ENCODE measurements at places on chromosomes 6 and 20.

- DNase-seq, result peak; percentile 72
Measured at GRCh38 chr6:73523434-73524123, 2.7 kb upstream of the EEF1A1 start.

- no peak for DNase-seq
Measured at GRCh38 chr6:16329233-16329632, 90.8 kb downstream of the GMPR start.

GRCh38 chr6:50654155-50654554 is 59.2 kb upstream of the TFAP2D start:
- no peak for DNase-seq

GRCh38 chr6:44696099-44696498 is 308.6 kb downstream of the CDC5L start:
- no peak for DNase-seq

DNA sequence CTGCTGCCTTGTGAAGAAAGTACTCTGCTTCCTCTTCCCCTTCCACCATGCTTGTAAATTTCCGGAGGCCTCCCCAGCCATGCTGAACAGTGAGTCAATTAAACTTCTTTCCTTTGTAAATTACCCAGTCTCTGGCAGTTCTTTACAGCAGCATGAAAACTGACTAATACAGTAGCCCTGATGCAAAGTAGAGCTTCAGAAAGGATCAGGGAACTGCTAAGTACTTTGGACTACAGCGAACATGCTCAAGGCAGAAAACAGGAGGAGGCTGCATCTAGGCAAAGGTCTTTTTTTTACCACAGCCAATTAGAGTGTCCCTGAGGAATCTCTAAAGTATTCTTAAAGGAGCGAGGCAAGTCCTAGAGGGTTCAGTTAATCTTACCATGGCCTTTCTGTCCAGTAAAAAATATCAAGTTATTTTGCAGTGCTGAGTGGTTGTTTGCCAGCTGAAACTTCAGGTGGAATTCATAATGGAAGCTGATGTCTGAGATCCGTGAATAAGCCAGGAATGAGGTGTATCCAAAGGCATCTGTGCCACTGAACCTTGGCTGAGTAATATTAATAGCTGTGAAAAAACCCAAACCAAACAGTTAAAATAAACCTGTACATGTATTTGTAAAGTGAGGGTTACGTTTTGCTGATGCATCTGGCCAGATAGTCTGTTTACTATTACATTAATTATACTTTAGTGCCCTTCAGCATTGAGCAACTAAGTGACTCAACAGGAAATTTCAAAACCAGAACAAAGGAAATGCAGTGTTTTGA is 170.4 kb downstream of the PHF3 start:
- no peak for DNase-seq

GRCh38 chr6:3307436-3307835 is 48.7 kb downstream of the PSMG4 start:
- no peak for DNase-seq

DNA sequence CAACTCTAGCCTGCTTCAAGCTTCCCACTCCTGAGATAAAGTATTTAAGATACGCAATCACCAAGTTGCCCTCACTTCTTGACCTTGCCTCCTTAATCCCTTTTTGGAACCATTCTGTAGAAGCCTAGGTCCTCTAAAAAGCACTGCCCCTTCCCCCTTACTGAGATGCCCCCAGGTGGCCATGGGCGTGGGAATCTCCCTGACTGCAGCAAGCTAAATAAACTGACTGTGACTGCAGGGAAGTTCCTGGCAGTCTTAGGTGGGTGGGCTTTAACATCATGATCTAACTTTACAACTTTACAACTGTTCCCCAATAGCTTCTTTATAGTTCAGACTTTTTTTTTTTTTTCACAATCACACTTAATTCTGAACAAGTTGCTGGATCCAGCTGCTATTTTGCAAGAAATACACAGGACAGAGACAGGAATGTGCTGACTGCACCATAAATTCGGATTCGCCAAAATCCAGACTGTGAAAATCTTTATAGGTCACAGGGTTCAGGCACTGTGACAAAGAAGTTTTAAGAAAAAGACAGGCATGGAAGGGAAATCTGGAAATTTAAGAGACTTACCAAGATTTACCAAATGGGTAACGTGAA is 344.2 kb upstream of the SULF2 start:
- no peak for DNase-seq

DNA sequence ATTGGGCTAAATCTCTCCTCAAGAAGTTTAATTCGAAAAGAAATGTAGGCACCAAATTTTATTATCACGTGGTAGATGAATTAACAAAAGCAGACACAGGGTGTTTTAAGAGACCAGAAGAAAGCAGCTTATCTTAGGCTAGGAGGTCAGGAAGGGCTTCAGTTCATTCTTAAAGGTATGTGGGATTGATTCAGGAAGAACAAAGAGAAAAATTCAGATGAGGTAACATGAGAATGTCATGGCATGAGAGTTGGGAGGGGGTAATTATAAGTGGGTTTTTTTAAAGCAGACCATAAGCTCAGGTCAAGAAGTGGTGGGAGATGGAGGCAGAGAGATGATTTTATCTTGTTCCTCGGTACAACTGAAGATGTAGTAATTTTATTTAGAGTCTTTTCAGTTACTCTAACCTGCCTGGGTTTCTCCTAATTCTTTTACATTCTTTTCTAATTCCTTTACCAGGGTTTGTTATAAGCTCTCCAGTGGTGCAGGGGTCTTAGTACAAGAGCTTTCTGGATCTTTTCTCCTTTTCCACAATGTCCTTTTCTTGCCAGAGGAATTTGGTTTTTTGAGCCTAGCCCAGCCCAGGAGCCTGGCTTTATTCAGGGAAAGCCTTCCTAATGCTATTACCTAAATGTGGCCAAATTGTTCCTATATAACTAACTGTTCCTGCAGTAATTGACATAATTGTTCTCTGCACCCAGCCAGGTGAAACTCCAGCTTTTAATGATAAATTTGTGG is 474.1 kb upstream of the BTBD3 start:
- no peak for DNase-seq

DNA sequence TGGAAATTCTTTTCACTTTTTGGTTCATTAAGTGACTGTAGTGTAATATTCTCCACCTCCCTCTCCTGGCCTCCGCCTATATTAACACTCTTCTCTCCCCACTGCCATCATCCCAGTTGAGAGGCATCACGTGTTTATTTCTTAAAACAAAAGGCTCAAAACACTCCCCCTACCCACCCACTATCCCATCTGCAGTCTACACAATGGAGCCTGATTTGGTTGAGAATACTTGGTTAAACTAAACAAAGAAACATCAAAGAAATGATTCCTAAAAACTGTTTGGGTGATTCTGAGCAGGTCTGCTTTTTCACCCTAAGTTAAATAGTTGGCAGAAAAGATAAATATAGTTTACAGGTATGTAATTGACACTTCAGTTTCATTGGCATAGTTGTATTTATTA is 5.9 kb downstream of the TFAP2B start:
- no peak for DNase-seq

DNA sequence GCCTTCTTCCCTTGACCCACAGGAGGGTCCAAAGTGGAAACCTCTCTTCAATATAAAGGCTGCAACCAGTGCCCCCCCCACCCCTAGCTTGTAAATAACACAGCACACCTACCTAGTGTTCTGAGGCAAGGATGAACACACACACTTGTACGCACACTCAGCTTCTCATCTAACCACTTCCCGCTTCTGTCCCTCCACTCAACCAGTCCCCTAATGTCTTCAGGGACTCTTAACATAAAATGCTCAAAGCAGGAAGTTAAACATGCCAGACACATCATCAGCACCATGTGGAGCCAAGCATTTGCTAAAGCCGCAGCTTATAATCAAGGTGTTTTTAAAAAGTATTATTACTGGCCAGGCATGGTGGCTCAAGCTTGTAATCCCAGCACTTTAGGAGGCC is 35.3 kb downstream of the FOXQ1 start:
- no peak for DNase-seq

GRCh38 chr6:80449726-80450125 is 343.3 kb downstream of the BCKDHB start:
- DNase-seq, result no peak

GRCh38 chr6:155152211-155153076 is 111.4 kb upstream of the CLDN20 start:
- DNase-seq, result no peak

GRCh38 chr6:149464411-149464810 is 20.4 kb downstream of the ZC3H12D start:
- no peak for DNase-seq

- DNase-seq, result no peak
Measured at GRCh38 chr6:16969699-16970655, 131.9 kb upstream of the STMND1 start.

GRCh38 chr6:44867571-44868334 is 460.4 kb upstream of the RUNX2 start:
- no peak for DNase-seq

- peak; percentile 81 for DNase-seq
Measured at GRCh38 chr6:292506-293192, 362 bp downstream of the DUSP22 start.

GRCh38 chr20:23435626-23436539 is 3.6 kb upstream of the CSTL1 start:
- no peak for DNase-seq

DNA sequence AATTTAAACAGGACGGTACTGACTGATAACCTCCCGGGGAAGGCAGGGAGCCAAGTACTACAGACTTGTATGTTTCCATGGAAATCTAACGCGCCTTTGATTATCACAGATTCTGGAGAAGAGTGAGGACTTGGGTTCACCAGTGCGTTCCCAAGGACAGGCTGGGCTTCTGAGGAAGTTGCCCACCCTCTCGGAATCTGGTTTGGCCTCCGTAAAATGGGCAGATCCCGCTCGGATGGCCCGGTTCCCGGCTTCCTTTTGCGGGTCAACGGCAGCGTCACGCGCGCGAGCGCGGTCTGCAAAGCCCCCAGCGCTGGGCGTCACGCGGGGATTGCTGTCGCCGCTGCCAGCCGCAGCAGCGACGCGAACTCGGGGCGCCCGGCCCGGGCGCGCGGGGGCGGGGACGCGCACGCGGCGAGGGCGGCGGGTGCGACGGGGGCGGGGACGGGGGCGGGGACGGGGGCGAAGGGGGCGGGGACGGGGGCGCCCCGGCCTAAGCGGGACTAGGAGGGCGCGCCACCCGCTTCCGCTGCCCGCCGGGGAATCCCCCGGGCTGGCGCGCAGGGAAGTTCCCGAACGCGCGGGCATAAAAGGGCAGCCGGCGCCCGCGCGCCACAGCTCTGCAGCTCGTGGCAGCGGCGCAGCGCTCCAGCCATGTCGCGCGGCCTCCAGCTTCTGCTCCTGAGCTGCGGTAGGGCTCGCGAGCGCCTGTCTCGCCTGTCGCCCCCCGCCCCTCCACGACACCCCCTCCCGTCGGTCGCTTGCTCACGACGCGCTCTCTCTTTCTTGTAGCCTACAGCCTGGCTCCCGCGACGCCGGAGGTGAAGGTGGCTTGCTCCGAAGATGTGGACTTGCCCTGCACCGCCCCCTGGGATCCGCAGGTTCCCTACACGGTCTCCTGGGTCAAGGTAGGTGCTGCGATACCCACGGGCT is at the start of gene CD83:
Gene CD83 (plus strand): TSS at position 615 of the 933 bp plus-strand sequence. CDS start 40 bp downstream, at position 655.
- peak; percentile 83 for DNase-seq

- DNase-seq, result no peak
Measured at GRCh38 chr20:53974785-53975555, 95.4 kb downstream of the BCAS1 start.

- no peak for DNase-seq
Measured at GRCh38 chr6:163182696-163183095, 231.8 kb upstream of the QKI start.

- no peak for DNase-seq
Measured at GRCh38 chr6:147740916-147741315, 232.4 kb downstream of the SAMD5 start.

DNA sequence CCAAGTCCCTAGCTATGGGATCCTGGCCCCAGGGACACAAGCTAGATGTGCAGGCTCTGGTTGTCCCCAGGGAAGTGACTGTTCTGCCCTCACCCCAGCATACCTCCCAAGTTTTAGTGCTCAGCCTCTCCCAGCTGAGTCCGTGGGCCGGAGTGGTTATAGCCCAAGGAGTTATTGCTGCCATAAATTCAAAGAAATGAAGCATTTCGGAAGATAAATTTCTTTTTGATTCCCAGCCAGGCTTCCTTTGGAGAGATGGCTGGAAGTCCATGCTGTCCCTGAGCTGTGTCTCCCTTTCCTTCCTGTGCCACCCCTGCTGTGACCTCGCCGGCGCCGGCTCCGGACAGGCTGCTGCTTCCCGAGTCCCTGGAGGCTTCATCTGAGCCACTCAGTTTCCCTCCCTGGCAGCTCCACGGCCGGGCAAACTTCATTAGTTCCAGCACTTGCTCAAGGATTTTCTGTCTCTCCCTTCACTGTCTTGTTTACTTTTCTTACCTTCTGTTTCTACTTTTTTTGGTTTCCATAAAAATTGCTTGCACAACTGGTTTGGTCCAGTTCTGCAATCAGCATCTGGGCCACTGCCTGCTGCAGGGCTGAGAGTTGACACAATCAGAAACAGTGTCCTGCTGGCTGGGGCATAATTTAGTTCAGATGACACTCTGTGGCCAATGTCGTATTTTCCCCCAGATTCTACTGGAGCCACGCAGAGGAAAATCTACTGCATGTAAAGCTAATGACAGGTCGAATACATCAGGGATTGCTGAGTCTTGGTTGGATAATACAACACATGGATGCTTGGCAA is 225.5 kb downstream of the SYNDIG1 start:
- no peak for DNase-seq

GRCh38 chr6:87099472-87099871 is 4.6 kb upstream of the CGA start:
- no peak for DNase-seq

GRCh38 chr6:39772559-39773273 is 19.5 kb upstream of the DAAM2 start:
- DNase-seq, result no peak

GRCh38 chr20:12614764-12615163 is 394.0 kb upstream of the SPTLC3 start:
- no peak for DNase-seq

- DNase-seq, result no peak
Measured at GRCh38 chr6:20119485-20119884, 92.8 kb downstream of the MBOAT1 start.

DNA sequence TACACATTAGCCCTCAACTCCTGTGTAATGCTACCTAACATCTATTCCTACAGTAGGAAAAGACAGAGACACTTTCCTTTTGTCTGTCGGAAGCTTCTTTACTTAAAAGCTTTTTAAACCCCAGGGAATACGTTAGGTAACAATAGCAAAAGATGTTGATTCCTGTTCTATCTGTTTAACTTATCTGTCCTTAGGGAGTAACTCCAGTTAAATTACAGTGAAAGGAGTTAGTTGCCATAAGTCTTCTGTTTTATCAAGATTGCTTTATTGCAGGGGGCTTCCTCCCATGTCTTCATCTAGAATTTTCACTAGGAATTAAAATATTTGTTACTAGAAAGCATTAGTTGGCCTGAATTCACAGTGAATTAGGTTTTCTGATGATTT is 26.2 kb downstream of the TOP1 start:
- DNase-seq, result no peak

DNA sequence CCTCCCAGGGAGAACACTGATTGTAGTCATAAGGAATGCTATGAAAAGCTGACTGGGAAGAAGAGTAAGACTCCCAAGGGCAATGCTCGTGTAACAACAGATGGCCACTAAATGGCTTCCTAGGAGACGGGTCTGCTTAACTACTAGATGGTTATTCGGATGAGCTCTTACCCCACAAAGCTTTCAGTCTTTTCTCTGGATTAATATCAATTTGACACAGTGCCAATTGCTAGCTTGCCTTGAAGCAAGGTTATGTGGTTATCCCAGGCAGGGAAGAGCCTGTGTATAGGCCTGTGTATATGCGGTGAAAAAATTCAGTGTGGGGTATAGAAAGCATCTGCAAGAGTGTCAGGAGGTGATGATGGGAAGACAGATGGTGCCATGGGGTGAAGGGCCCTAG is 86.4 kb upstream of the NOX3 start:
- no peak for DNase-seq

GRCh38 chr6:11437824-11438459 is 99.6 kb upstream of the TMEM170B start:
- no peak for DNase-seq

GRCh38 chr6:165805636-165806035 is 142.6 kb upstream of the PDE10A start:
- DNase-seq, result no peak
